ENCODE measurements at places on chromosomes 2 and 18.

- DNase-seq: no peak
Measured at GRCh38 chr18:12747530-12748315, 44.9 kb downstream of the PSMG2 start.

GRCh38 chr2:225911019-225911418, 511.5 kb downstream of the NYAP2 start:
- no peak for DNase-seq

GRCh38 chr18:29361843-29362242, 1184.9 kb upstream of the CDH2 start:
- no peak for DNase-seq

DNA sequence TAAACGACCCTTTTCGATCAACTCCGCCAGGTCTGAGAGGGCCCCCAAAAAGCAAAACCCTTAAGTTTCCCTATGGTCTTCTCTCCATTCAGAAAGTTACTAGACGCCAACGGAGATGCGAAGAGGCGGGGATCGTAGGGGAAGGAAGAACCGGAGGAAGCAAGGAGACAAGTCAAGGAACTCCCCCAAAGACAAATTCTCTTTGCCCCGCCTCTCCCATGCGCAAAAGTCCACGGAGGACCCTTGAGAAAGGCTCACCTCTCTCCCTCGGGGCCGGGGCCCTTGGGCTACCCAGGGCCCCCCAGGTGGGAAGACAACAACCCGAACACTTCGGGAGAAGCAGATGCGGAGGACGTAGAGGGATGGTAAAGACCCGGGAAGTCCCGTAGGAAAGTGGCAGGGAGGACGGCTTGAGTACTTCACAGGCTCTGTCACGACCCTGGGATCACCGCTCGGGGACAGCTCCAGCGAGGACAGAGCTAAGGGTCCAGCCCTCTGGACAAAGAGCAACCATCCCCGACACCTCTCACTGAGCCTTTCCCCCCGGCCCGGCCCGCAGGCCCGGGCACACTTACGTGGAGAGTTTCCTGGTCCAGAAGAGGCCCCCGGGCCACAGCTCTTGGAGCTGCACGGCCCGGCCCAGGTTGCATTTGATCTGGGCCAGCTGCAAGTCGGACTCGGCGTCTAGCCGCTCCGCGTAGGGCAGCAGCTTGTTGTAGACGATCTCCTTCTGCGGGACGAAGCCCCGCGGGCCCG, 647 bp downstream of the PSME4 start:
- DNase-seq: no peak

- no peak for DNase-seq
Measured at GRCh38 chr18:69490813-69491212, 90.1 kb downstream of the DOK6 start.

GRCh38 chr18:66553824-66554223, 50.1 kb downstream of the CDH19 start:
- no peak for DNase-seq

DNA sequence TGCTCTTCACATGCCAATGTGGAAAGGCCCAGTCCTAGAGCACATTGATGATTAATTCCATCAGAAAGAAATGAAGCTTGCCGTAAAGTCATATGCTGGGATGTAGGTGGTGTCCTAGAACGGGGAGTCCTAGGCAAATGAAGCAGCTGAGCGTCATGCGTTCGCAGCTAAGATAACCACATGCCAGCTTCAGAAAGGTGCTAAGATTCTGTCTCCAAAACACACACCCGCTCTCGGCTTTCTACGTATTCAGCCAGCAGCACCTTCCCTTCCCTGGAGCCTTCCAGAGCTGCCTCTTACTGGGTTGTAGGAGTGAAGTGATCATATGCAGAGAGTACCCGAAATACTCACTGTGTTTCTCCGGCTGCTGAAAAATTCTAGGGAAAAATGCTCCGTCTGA, 421.6 kb upstream of the ID2 start:
- no peak for DNase-seq

- no peak for DNase-seq
Measured at GRCh38 chr2:220162320-220162719, 534.9 kb downstream of the SLC4A3 start.

DNA sequence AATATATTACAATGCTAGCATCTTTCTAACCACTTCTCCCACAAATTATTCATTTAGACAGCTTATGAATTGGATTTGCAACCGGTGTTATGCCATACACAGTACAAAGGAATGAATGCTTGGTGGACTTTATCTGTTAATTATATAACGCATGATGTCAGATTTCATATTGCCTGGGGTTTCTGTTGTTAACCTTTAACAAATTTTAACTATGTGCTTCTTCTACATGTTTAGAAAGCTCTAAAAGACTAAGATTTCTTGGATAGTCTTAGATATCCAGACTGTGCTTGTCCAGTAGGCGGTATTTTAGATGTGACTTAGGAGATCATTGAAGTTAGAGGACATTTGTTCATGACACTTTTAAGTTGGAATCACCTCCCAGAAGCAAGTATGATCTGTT, 976.3 kb downstream of the TMEM182 start:
- DNase-seq: no peak

DNA sequence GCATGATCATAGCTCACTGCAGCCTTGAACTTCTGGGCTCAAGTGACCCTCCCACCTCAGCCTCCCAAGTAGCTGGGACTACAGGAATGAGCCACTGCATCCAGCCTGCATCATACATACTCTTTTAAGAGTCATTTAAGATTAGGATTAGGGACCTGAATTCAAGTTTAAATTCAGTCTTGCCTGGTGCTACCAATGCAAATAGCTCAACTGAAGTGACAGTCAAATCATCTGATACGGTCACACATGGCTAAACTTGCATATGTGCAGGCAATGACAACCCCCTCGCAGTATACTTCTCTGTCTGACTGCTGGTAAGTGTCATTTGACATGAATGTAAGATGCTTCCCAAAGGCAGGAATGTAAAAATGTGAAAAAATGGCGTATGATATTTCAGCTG, 31.8 kb upstream of the TMEM131 start:
- DNase-seq: no peak

GRCh38 chr2:40384714-40385113, 67.2 kb downstream of the SLC8A1 start:
- peak; percentile 94 for DNase-seq

DNA sequence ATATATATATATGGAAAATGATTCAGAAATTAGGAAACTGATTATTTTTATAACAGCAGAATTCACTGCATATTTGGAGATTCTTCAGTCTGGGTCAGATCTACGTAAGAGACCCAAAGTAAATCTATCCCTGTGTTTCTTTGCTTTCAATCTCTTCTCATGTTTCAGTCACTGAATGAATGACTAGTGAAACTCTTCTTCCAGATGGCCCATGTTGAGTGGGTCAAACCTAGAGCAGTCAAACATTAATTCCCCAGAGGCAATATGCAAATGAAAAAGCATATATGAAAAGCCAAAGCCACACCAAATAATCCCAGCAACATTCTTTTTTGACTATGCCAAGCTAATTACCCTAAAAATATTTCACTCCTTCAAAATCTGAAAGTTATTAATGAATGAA, 317.3 kb downstream of the RBM43 start:
- no peak for DNase-seq

DNA sequence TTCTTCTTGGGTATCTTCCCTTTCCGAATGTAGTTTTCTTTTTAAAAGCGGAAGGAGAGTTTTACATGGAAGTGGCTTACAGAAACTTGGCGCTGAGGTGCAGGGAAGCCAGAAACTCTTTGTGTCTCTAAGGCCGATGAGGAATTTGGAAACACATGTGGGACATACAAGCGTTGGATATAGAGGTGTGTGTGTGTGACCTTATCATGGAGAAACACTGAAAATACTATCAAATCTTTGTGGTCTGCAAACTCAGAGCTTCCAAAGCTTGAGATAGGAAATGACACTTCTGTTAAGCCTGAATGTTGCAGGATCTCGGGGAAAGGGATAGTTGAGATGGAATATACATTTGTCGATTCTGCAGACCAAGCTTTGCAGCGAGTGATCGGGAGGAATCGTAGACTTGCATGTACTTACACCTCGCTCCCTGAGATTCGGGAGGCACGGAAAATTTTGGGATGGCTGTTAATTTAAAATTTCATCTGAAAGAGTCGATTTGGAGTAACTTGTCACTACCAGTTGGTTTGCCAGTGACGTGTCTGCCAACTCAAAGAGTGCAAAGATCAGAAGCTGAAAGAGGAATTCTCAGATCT, 1.0 kb downstream of the NAB1 start:
- DNase-seq: no peak

GRCh38 chr2:40434731-40435271, 17.1 kb downstream of the SLC8A1 start:
- DNase-seq: no peak

GRCh38 chr18:63126134-63127069, 193.2 kb downstream of the BCL2 start:
- DNase-seq: no peak

All from SIG-M5 (cell line).